ENCODE measurements at places on chromosomes 13 and 19. TPM values are rescaled to one million over a fixed set of nuclear protein-coding genes. Genes with fewer than 3 reads are reported as not detected.

Gene AXL
- total RNA-seq = 89.8 TPM

Gene IGFL2
- not detected for total RNA-seq

Gene ZNF77
- total RNA-seq = 3.4 TPM

Gene LRP3
- 30.0 TPM for total RNA-seq

Gene CADM4
- total RNA-seq = 8.3 TPM

Gene TNFSF9
- 12.1 TPM for total RNA-seq

Gene PDX1
- not detected for total RNA-seq

Gene SULT2B1
- 0.19 TPM for total RNA-seq

Gene C19orf81
- total RNA-seq = 3.1 TPM

Gene CRX
- total RNA-seq = not detected

Gene FXYD7
- not detected for total RNA-seq

Gene CEACAM16
- not detected for total RNA-seq

Gene CNMD
- not detected for total RNA-seq

Gene CYP4F12
- total RNA-seq = not detected

Gene RASL11A
- 2.1 TPM for total RNA-seq

Gene TINCR
- total RNA-seq = not detected

Gene LHB
- total RNA-seq = not detected

Gene BEST2
- not detected for total RNA-seq

Gene SWSAP1
- total RNA-seq = 4.1 TPM

Gene IL17D
- total RNA-seq = 10.6 TPM

Gene FGF21
- total RNA-seq = not detected

Gene ZNF480
- total RNA-seq = 4.0 TPM

Gene ADAT3
- total RNA-seq = 4.8 TPM

Gene LIM2
- total RNA-seq = not detected

Gene CYP2F1
- not detected for total RNA-seq

Gene KATNAL1
- 22.2 TPM for total RNA-seq

Gene DOCK6
- 188 TPM for total RNA-seq

Gene RDH8
- not detected for total RNA-seq

Gene FGF22
- total RNA-seq = 0.35 TPM

Gene C1QTNF9
- total RNA-seq = not detected

Gene RXFP2
- not detected for total RNA-seq

Gene C13orf42
- total RNA-seq = not detected

Gene DZIP1
- 13.0 TPM for total RNA-seq

Gene SLC8A2
- total RNA-seq = not detected

Gene TTC9B
- total RNA-seq = not detected

Gene THOP1
- 89.0 TPM for total RNA-seq
